ENCODE measurements at places on chromosomes 12 and 14.

DNA sequence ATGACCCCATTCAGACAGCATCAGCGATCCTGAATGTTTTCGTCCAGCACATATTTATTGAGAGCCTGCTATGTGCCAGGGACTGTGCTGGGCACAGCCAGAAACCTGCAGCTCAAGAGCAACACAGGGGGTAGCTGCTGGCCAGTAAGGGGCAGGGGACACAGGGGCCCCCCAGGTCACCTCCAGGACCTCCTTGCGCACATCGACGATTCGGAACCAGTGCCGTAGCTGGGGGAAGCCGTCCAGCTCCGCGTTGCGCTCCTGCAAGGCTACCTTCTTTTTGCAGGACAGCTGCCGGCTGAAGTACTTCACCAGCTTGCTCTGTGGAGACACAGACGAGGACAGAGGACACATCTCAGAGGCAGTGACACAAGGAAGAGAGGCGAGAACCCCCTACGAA is 108.7 kb downstream of the KSR2 start:
- no peak for DNase-seq

DNA sequence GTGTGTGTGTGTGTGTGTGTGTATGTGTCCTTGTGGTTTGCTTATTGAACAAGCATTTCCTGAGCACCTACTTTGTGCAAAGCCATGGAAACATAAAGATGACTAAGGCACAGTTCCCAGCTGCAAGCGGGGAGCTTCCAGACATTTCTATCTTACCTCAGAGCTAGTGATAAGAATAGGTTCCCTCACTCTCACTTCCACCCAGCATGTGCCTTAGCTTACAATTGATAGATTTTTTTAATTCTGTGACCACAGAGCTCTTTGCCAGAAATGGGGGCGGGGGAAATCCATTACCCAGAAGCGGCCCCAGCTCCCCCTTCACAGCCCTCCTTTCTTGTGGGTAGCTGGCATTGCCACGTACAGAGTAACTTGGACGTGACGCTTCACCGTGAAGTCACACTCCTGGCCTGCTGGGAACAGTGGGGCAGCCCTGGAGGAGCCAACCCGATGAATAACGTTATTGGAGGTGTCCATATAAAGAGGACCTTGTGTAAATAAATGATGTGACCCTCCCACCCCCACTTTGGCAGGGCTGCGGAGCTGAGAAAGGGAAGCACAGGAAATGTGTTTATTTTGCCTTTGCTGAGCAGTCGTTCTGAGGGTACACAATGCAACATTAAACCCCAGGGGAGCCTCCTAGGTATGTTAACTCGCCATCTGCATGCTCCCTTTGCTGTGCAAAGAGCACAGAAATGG is 238.9 kb downstream of the CHST11 start:
- DNase-seq = peak; percentile 75

DNA sequence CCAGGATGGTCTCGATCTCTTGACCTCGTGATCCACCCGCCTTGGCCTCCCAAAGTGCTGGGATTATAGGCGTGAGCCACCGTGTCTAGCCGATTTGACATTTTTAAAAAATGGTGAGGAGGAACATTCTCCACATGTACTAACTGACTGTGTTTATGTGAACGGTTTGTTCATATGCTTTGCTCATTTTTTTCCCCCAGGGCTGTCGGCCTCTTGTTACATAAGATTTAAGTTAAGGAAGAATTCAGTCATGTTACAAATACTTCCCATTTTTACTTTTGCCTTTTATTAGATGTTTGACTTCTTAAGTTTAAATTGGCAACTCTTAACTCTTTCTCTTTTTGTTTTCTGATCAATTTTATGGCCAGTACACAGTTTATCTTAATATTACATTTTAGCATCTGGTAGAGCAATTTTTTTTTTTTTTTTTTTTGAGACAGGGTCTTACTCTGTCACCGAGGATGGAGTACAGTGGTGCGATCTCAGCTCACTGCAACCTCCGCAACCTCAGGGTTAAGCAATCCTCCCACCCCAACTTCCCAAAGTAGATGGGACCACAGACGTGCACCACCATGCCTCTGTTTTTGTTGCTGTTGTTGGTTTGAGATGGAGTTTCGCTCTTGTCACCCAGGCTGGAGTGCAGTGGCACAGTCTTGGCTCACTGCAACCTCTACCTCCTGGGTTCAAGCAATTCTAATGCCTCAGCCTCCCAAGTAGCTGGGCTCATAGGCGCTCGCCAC is 9.6 kb downstream of the GNS start:
- DNase-seq = no peak

DNA sequence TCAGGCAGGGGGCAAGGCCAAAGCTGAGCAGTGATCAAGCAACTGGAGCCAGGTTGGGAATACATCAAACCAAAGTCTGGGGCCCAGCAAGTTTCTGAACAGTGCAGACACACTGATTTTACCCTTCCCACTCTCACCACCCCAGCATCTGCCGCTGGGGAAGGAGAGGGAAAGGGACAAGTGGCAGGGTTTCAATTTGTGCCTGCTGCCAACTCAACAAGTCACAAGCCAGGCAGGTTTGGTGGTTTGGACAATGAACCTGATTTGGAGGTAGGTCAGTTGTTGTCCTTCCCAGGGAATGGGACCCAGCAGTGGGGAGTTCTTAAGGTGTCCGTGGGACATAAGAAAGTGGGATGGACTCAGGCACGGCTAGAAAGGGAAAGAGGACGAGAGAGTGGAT is 151.9 kb upstream of the NOS1 start:
- DNase-seq = no peak

GRCh38 chr12:131164096-131164872 is 210.6 kb downstream of the ADGRD1 start:
- no peak for DNase-seq

- no peak for DNase-seq
Measured at GRCh38 chr12:2641207-2641606, 153.6 kb upstream of the FKBP4 start.

DNA sequence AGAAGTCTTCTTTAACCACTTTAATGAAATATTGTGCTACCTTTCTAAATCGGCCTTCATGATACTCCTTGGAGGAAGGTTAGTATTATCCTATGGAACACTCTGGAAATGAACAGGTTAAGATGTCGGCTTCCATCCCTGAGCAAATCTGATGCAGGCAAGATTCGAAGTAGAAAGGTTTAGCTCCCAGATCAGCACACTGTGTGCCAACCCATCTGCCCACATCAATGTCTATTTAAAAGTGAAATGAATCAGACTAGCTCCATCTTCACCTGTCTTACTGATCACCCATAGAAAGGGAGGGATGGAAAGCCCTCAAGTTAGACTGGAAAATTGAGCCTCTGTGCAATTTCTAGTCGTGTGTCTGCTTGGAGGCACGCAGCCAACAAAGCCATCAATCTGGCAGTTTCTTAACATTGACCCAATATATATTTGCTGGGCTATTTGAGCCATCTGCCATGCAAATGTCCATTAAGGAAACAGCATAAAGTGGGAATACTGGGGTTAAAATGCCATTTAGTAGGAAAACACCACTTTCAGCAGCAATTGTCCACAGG is 506.1 kb downstream of the RMST start:
- DNase-seq = no peak

DNA sequence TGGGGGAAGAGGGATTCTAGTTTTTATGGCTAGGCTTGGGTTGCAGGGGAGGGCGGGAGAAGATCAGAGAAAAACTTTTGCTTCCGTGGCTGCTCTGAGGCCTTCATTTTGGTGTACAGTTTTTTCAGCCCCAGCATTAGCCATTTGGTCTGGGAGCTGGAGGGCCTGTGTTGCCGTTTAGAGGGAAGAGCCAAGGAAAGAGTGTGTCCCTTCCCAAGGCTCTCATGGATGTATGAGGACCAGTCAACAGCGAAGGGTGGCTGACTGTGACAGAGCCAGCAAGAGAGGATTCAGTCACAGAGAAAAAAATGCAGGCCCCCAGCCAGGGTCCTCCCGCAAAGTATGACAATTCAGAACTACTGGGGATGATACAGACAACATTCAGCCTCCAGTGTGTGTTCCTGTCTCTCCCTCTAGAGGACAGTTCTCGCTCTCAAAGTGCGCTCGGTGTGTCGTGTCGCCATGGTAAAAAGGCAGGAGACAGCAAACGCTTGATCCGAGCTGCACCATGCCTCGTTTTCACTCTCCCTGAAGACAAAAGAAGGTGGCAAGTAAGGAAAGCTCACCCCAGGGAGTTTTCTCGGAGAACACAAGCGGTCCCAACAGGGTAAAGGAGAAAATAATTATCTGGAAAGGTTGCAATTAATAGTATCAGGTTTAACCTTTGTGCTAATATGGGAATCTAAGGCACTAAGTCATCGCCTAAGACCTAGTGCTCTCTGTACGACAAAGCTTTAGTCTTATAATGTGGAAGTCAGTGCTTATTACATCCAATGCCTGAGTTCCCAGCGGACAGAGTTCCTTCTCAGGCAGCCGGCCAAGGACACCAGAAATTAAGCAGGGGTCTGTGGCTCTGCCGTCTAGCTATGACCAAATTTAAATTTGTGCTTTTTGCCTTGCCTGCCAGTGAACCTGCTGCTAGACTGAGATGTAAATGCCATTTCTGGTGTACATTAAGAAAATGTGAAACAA is 157.3 kb upstream of the PLXNC1 start:
- no peak for DNase-seq

- no peak for DNase-seq
Measured at GRCh38 chr14:95964901-95965300, 74.3 kb upstream of the C14orf132 start.

GRCh38 chr14:74562515-74563232 is 49.4 kb downstream of the LTBP2 start:
- no peak for DNase-seq

GRCh38 chr14:24677956-24678355 is 44.0 kb upstream of the GZMB start:
- no peak for DNase-seq

GRCh38 chr12:52132754-52133161 is 53.3 kb downstream of the SMIM41 start:
- no peak for DNase-seq

DNA sequence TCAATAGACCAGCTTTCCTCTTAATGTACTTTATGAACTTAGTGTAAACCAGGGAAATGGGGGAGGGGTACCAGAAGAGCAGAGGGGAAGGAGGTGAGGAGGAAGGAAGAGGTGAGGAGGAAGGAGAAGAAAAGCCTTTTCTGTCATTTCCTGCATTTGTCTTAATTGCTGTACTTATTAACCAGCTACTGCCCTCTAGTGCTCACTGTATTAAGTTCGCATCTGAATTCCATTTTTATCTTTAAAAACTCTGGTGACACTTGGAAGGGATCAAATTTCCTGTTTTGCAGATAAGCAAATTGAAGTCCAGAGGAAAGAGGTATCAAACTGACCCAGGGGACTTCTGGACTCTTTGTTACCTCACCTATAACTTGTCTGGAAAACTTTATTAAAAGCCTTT is 22.2 kb downstream of the MANSC1 start:
- no peak for DNase-seq

GRCh38 chr14:21024585-21025370 is at the start of gene NDRG2:
Gene NDRG2 (minus strand): TSS chr14:21025061. CDS start chr14:21023315, 1,746 bp downstream.
- DNase-seq = peak; percentile 17

DNA sequence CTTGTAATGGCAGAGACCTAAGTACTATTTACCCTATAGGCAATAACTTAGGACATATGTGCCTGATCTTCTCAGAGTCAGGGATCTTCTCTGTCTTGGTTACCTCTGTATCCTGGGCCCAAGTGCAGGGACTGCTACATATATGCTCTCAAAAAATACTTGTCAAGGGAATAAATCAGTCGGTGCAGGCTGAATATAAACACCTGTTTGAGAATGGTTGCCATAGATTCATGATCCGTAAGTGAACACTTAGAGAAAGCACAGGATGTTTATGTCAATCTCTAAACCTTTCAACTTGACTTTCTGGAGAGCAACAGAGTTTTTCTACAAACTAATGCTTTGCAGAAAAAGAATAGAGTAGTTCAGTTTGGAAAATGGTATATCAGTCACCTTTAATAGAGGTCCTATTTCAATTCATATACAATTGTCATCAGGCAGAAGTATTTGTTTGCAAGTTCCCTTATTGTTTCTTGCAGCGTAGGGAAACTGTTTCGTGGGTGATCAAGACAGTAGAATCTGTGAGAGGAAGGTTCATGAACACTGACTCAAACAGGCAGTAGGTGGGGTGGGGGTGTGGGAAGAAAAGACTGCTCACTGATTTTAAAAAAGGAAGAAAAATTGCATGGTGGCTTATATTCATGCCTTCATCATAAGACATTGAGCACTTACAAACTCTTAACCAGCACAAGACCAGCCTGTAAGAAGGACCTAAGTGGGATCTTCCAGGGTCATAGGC is 6.0 kb upstream of the UBE2N start:
- DNase-seq = no peak

- DNase-seq = no peak
Measured at GRCh38 chr12:71607494-71608330, 55.9 kb downstream of the ZFC3H1 start.

- DNase-seq = no peak
Measured at GRCh38 chr14:89576145-89576927, 159.3 kb upstream of the FOXN3 start.

DNA sequence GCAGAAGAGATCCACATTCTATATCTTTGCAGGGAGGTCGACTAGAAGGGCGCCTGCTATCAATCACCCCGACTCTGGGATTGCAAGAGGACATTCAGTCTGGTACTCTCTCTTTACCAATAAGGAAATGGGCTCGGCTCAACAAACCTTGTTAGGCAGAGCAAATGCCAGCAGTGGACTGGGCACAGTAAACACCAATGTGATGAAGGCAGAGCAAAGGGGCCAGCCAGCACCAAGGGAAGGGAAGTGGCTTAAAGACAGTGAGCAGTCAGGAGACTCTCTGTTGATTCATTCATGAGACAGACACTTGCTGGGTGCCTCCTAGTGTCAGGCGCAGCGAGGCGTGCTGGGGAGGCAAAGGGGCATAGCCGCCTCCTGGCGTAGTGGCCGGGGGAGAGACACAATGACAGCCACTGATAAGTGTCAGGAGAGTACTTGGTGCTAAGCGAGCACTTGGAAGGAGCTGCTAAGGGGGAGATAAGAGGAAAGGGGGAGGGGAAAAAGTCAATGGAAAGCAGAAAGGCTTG is 34.1 kb downstream of the TMCC3 start:
- DNase-seq = no peak

DNA sequence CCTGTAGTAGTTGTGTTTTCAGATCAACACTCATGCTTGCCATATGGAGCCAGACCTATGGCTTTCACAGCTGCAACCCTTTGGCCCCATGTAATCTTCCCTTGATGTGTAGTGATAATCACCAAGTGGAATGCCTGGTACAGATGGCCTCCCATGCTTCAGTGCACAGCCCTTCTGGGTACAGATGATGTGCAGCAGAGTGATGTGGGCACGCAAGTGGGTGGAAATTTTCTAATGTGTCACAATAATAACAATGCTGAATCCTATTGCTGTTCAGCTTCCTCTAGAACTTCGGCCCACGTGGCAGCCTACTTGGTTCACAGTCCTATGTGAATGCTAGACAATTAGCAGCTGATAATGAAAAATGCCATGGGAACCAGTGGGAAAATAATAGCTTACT is 188.1 kb downstream of the SNAPC1 start:
- no peak for DNase-seq
